Activated CD4-positive, alpha-beta T cell treated with anti-CD3 and anti-CD28 coated beads for 36 hours (primary cell): ENCODE measurements at places on chromosomes 16 and 17.

DNA sequence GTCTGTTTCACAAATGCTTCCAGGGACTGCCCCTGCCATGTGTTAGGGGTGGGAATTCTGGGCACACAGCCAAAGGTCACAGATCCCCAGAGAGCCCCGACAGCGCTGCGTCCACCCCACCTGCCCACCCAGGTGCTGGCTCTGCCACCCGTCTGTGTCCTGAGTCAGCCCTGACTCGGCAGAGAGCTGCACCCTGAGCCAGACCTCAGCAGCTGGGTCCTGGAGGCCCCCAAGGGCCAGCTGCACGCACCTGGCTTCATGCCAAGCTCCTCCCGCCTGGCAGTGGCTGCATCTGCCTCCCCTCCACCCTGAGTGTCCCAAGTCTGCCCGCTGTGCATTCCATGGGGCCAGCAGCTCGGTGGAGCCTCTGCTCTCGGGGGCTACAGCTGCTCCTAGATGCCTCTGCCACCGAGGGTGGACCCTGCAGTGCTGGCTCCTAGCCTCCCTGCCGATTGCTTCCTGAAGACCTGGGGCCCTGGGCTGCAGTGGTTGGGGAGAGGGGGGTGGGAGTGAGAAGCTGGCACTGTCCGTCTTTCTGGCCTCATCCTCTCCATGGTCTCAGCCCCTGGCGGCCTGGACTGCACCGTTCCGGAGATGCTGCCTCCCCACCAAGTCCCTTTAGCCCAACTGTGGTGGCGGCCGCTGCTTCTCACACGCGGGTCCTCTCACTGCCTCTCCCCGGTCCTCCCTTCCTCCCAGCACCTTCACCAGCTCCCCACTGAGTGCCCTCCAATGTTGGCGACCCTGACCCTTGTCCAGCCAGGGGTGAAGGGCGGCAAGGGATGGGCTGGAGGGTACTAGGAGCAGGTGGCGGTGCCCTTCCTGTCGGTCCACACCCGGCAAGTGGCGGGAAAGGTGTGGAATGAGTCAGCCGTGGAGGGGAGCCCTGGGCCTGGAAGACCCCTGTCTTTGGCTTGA, 3.0 kb downstream of the SECTM1 start:
- peak; percentile 48 for DNase-seq

- DNase-seq, result peak; percentile 64
Measured at GRCh38 chr17:3935140-3935542, 18.9 kb upstream of the P2RX1 start.

- DNase-seq, result no peak
Measured at GRCh38 chr17:40366076-40366860, 1.7 kb upstream of the GJD3 start.

- no peak for DNase-seq
Measured at GRCh38 chr17:82891911-82892310, 52.1 kb upstream of the ZNF750 start.

DNA sequence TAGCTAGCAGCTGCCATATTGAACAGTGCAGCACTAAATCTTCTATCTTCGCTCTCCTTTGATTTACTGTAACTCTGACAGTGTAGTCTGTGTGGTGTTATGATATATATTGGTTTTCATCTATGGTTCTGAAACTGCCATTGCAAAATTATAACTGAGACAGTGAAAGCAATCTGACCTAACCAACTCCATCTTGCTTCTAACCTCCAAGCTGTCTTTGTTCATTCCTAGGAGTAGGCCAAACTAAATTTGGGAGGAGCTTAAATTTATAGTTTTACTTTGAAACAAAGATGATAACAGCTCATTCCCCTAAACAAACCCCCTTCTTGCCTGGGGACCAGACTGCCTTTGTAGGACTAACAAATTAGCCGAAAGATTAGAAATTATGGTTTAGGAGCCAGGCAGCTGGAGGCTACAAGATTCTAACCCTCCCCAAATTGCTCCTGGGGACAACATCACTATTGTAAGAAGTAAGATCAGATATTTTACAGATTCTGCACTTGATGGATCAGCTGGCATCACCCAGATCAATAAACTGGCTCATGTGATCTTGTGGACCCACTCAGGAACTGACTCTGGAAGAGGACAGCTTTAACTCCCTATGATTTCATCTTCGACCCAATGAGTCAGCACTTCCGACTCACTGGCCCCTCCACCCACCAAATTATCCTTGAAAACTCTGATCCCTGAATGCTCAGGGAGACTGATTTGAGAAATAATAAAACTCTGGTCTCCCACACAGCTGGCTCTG, 47.0 kb upstream of the FBXO47 start:
- no peak for DNase-seq

GRCh38 chr17:31202968-31203367, 94.1 kb downstream of the OMG start:
- DNase-seq, result no peak

DNA sequence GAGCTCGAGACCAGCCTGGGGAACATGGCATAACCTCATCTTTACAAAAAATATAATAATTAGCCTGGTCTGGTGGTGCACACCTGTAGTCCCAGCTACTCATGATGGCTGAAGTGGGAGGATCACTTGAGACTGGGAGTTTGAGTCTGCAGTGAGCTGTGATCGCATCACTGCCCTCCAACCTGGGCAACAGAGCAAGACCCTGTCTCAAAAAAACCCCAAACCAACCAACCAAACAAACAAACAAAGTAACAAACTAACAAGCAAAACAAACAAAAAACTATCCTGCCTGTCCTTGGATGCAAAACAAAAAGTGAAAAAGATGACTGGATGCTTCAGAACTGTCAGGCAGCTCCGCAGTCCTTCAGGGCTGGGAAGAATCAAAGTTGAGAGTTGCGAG, 5.7 kb upstream of the NGFR start:
- DNase-seq, result no peak

DNA sequence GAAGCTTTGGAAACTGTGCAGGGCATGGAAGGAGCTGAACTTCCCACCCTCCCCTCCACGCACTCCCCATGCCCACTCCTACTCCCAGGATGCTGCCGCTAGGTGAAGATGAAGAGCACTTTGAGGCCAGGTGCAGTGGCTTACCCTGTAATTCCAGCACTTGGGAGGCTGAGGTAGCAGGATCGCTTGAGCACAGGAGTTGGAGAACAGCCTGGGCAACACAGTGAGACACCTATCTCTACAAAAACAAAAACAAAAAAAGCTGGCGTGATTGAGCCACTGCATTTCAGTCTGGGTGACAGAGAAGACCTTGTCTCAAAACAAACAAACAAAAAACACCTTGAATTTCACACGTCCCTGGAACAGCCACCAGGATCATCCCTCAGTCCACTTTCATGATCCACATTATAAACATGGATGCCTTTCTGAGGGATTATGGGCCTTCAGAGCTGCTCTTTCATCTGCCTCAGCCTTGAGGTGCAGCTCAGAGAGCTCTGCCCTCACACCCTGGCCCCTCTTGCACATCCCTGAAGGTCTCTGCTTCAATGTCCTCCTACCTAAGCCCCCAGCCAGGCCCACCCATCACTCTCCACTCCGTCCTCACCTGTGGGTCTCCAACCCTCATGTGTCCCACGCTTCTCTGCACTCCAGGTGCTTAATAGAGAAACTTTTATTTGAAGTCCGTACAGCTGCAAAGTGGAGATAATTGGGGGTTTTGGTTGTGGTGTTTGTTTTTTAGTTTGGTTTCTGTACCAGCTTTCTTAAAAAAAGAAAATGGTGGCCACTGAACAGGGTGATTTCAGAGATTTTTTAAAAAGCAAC, 25.8 kb downstream of the PHB1 start:
- no peak for DNase-seq

DNA sequence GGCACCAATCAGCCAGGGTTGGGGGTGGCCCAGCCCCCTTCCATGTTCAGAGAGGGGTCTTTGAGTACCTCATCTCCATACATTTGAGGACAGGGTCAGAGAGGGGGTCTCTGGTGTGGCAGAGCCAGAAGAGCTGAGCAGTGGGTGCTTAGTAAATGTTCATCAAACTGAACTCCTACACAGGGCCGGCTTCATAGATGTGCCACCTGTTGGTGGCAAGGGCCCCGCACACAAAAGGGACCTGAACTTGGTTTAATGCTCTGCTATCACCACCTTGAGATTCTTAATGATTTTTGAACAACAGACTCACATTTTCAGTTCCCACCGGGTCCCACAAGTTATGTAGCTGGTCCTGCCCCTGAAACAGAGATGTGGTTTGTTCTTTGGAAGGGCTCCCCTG, 9.0 kb upstream of the C1QL1 start:
- DNase-seq, result no peak

DNA sequence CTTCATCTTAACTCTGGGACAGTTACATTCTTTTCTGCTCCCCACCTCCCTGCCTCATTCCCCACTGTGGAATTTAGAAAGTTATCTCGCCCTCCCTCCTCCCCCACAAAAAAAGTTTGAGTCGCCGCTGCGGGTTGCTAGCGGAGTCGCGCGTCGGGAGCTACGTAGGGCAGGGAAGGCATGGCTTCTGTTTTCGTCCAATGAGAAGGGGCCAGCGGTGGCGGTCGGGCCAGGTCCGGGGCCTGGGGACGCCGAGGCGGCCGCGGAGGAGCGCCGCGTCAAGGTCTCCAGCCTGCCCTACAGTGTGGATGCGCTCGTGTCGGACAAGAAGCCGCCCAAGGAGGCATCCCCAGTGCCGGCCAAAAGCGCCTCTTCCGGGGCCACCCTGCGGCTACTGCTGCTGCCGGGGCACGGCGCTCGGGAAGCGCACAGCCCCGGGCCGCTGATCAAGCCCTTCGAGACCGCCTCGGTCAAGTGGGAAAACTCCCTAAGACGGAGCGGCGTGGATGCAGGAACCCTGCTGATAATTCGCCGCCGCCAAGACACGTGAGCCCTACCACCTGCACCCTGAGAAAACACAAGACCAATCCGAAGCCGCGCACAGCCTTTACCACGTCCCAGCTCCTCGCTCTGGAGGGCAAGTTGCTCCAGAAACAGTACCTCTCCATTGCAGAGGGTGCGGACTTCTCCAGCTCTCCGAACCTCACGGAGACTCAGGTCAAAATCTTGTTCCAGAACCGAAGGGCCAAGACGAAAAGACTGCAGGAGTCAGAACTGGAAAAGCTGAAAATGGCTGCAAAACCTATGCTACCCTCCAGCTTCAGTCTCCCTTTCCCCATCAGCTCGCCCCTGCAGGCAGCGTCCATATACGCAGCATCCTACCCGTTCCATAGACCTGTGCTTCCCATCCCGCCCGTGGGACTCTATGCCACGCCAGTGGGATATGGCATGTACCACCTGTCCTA, 8.9 kb downstream of the OR4D1 start:
- DNase-seq, result peak; percentile 78

- no peak for DNase-seq
Measured at GRCh38 chr17:53118948-53119347, 703.8 kb upstream of the KIF2B start.

DNA sequence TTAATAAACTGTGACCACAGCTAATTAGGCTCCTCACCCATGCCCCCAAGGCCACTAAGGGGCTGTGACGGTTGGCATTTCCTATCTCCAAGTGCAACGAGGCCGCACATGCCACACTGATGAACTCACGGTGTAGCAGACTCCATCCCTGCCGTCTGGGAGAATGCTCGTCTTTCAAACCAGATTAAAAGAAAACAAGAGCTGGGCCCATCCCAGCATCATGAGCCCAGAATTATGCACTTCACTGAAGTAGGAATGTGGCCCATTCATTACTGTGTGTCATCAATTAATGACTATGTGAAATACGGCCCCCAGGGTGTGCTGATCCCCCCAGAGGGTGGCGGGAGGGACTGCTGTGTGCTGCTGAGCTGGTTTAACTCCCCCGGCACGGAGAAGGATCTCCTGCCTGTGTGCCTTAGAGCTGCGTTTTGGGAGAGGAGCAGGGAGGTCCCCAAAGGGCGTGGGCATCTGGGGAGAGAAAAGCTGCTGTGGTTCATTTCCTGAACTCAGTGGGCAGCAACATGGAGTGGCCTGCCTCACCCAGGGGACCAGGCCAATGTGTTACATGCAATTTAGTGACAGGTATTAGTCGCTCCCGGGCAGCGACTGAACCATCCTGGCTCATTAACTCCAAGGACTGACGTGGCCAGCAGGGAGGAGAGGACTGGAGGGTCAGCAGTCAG, 194.5 kb downstream of the FOXL1 start:
- DNase-seq, result no peak

DNA sequence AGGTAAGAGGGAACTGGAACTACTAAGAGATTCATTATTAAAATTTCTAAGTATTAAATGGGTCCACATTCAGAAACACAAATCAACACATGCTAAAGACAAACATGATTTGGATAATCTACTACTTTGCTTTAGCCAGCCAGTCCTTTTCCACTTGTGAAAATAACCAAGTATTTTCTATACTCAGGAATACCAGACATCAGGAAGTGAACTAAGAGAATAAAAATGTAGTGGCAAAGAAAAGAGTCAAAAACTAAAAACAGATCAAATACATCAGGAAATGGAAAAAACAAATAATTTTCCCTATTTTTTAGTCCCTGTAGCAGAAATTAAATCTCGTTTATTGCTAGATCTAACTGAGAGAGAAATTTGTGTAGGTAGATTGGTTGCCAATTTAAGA, 78.0 kb downstream of the MYO1D start:
- no peak for DNase-seq

DNA sequence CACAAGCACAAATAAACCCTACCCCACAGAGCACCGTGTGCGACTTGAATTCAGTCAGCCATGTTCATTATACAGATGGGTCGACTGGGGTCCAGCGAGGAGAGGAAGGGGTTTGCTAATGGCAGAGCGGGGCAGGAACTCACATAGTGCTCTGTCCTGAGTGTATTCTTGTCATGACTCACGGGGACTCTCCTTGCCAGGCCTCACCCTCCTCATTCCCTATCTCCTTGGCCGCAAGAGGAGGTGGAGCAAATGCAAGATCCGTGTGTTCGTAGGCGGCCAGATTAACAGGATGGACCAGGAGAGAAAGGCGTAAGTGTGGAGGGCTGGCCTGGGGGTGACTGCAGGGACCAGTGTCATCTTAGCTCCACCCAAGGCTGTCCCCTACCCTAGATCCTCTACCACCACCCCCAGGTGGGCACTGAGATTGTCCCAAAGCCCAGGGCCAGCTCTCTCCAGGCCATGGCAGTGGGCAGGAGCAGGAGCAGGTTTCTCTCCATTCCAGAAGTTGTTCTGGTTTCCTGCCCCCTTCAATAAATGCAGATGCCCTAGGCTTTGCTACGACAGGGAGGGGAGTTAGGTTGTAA, 29.4 kb downstream of the SLC12A3 start:
- no peak for DNase-seq

DNA sequence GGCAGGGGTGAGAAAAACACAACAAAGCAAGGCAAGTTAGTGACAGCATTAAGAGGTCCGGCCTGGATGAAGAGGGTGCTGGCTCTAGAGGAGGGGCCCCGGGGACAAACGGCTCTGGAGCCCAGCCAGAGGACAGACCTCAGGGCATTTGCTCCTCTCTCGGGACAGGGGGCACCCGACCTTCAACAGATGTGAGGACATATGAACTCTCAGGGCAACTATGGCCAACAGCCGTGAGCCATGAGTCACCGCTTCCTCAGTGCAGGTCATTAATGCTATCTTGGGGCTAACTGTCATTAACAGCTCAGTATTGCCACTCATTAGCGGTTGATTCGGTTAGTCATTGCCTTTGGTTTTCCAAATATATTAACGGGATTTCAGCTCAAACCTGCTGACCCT, 9.7 kb upstream of the ARL5C start:
- DNase-seq, result no peak

DNA sequence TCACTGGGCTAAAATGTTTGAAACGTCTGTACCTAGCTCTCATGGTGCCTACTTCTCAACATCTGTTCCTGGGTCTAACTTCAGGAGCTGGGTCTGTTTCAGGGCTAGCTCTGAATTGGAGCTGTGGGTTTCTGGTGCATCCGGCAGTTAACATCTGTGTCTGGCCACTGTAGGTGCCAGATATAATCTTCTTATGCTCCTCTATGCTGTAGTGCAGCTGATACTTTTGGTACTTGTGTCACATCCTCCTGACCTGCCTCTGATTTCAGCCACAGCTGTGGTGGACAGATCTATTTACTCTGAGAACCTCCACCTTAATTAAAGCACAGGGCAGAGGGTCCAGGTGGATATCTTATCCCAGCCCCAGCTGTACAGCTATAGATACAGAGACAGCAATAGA, 496.5 kb upstream of the CDH11 start:
- no peak for DNase-seq
